ENCODE measurements at places on chromosomes 3 and 15. TPM values are rescaled to one million over a fixed set of nuclear protein-coding genes. Genes with fewer than 3 reads are reported as not detected.

GRCh38 chr15:73518180-73518862 is 75.4 kb downstream of the REC114 start:
- DNase-seq, result no peak
- H3K27ac ChIP-seq, result no peak overlapping the region
- H3K4me1 ChIP-seq, result no peaks in the 10 kb centered on the region

DNA sequence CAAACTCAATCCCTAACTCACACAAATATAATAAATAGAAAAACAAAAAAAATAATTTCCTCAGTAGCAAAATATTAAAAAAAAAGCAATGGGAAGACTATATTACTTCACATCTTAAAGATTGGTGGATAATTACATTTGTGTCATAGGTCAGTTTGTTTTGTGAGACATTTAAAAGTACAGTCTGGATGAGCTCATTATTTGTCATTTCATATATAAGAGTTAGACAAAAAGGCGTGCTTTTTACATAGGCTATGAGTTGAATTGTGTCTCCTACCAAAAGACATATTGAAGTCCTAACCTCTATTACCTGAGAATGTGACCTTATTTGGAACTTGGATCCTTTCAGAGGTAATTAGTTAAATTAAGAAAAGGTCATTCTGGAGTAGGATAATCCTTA is 710.1 kb upstream of the CBLB start:
- no peak overlapping the region for H3K27ac ChIP-seq
- no peak for DNase-seq
- H3K36me3 ChIP-seq, result no peaks in the 10 kb centered on the region
- no peaks in the 10 kb centered on the region for H3K27me3 ChIP-seq
- no peak overlapping the region for H3K4me3 ChIP-seq

CPB1 gene
- total RNA-seq, result 21.0 TPM

DNA sequence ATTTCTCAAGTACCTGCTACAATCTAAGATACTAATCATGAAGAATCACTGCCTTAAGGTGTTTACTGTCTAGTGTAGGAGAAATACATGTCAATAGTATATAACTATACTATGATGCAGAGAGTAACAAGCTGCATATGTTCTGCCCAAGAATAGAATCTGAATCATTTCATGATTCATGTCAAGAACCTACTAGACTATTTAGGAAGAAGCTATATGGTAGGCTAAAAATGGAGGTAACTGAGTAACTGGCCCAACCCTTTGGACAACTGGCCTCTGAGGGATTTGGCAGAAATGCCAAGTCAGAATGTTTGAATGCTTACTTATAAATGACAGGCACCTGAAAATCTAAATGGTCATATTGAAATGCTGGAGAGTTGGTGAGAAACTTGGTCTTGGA is 59.9 kb upstream of the DGKG start:
- no peaks in the 10 kb centered on the region for H3K27me3 ChIP-seq
- H3K4me3 ChIP-seq, result no peak overlapping the region
- no peaks in the 10 kb centered on the region for H3K4me1 ChIP-seq

DNA sequence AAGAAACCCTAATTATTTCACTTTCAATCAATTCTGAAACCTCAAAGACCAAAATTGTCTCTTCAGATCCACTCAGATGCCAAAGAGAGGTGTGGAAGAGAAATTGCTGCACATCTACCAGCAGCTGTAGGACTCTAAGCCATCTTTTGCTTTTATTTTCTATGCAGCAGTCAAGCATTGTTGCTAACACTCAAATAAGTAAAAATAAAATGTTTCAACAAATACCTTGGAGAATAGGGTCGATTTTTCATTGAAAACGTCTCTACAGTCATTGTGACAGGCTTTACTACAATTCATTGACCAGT is 66.4 kb upstream of the CFAP20DC start:
- no peaks in the 10 kb centered on the region for H3K27me3 ChIP-seq
- H3K36me3 ChIP-seq, result no peaks in the 10 kb centered on the region
- H3K4me1 ChIP-seq, result no peaks in the 10 kb centered on the region
- DNase-seq, result no peak

DNA sequence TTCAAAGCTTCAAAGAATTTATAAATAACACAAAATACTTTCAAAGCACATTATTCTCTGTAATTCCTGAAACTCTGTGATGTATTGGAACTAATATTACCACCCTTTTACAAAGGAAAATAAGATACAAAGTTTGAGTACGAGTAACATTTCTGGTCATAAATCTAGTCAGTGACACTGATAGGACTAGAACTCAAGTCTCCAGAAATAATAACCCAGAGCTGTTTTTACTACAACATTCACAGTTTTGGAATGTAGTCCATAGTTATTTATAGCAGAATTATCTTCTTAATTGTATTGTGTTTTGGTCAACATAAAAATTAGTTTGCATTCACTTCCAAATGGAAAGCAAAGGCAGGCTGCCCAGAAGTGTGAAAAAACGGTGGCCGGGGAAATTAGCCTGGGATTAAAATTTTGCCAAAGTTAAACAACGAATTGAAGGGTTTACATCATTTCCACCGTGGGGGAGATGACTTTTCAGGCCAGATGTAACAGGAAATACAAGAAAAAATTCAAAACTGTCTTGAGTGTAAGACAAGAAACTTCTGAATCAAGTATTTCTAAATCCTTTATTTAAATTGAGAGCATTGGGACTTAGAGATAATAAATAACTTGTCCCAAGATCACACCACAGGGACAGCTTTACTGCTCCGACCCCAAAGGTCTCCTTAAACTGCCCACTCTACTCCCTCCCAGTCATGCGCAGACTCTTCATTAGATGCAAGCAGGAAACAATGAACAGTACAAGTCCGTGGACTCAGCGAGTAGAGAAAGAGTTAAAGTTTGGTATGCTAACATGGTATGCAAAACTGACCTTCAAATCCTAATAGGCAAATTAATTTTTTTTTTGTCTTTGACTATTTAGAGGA is 74.3 kb upstream of the VGLL4 start:
- H3K27me3 ChIP-seq, result no peaks in the 10 kb centered on the region
- DNase-seq, result no peak
- H3K36me3 ChIP-seq, result no peaks in the 10 kb centered on the region
- peak overlapping the region; percentile 84 for H3K27ac ChIP-seq

PIGZ gene
- 5.1 TPM for total RNA-seq

GRCh38 chr3:118244761-118245160 is 789.9 kb downstream of the IGSF11 start:
- H3K27me3 ChIP-seq, result no peaks in the 10 kb centered on the region
- no peaks in the 10 kb centered on the region for H3K36me3 ChIP-seq
- no peaks in the 10 kb centered on the region for H3K4me1 ChIP-seq
- H3K27ac ChIP-seq, result no peak overlapping the region

LIPH gene
- 1.7 TPM for total RNA-seq

CFAP44 gene
- total RNA-seq, result 12.9 TPM

SOX14 gene
- total RNA-seq, result not detected

DNA sequence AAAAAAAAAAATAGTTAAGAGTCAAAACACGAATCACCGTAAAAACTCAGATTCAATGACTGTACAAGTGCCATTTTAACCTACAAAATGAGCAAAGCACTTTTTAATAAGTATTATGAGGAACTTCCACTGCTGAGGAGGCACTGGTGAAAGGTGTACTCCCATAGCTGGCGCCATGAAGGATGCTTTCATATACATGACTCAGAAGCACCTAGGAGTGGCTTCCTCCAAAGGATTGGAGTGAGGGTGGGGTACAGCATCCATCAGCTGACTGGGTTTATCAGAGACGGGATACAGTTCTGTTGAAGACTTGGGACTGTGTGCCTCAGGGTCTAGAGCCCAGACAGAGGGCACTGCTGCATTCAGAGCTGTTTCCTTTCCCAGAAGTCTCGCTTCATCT is 60.9 kb upstream of the MEX3B start:
- no peak overlapping the region for H3K27ac ChIP-seq
- no peaks in the 10 kb centered on the region for H3K36me3 ChIP-seq
- H3K4me3 ChIP-seq, result no peak overlapping the region
- no peaks in the 10 kb centered on the region for H3K4me1 ChIP-seq

DNA sequence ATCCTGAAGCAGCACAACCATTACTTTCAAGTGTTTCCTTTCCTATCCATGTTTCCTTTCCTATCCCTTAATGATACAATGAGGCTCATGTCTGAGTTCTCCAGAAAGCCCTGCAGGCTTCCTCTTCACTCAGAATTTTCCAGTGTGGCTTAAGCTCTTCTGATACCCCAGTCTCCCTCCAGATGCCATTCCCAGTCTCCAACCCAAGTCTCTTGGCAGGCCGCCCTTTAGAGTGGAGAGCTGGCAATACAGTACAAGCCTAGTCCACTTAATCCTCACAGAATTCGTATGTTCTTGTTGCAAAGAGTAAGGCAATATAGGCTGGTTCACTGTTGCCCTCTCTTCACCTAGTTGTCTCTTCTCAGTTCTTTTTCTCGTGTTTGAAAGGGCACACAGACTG is 503.9 kb upstream of the MDFIC2 start:
- no peaks in the 10 kb centered on the region for H3K36me3 ChIP-seq
- no peak overlapping the region for H3K4me3 ChIP-seq
- no peak overlapping the region for H3K27ac ChIP-seq
- no peaks in the 10 kb centered on the region for H3K4me1 ChIP-seq
- no peaks in the 10 kb centered on the region for H3K27me3 ChIP-seq
- no peak for DNase-seq

DNA sequence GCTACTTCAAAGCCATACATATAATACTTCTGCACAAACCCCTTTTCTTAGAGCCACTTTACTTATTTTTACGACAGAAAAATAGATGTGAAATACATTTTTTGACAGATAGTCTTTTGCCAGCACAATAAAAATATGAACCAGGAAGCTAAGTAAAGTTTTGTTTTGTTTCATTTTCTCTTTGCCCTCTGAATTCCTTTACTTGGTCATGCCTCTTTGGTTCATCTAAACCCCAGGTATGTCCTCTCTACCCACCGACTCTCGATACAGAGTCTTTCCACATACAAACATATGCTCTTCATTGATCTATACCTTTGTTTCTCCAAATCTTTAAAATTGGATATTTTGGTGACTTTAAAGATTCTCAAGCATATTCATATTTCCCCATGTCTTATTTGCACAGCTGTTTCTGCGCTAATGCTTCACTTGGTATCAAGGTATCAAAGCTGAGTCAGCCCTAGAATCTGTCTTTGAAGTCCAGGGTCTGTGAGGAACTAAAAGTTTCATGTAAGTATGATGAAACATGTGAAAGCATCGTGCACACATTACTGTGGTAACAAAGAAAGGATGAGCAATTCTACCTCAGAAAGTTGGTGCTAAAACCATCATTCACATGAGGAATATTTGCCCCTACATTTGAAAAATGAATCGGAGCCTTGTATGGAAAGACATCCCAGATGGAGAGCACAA is 845.4 kb downstream of the NAALADL2 start:
- H3K27me3 ChIP-seq, result no peaks in the 10 kb centered on the region
- no peak overlapping the region for H3K27ac ChIP-seq
- H3K4me1 ChIP-seq, result no peaks in the 10 kb centered on the region

DNA sequence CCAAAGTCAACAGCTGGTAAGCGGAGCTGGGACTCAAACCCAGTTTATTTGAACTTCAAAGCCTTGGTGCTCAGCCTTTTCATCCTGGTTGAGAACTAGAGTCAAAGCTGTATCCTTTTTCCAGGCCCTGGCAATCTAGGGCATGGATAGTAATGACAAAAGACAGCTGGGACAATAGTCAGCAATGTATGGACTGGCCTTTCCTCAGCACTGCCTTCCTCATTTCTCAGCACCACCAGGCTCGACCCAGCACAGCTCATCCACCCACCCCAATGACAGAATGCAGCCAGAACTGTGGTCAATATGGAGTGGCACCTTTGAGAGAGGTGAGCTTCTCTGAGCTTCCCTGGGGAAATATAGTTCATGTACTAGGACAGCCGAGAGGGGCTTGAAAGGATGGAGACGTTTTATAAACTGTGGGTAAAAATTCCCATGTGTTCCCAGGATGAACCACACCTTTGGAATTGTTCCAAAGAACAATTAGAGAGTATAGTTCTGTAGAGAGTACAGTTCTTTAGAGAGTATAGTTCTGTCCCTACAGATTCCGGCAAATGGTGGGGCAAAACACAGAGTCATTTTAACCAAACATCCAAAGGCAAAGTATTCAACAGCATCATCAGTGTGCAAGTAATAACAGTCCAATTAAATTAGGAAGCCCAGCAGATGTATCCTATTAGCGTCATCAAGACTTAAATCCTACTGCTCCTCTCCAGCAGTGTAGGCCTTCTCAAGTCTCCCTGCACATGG is 30.2 kb upstream of the IREB2 start:
- no peaks in the 10 kb centered on the region for H3K36me3 ChIP-seq
- H3K4me3 ChIP-seq, result no peak overlapping the region
- no peak for DNase-seq
- H3K4me1 ChIP-seq, result no peaks in the 10 kb centered on the region
- H3K27me3 ChIP-seq, result no peaks in the 10 kb centered on the region

C3orf38 gene
- total RNA-seq, result 33.9 TPM

CAMP gene
- total RNA-seq, result 7.3 TPM

- no peak overlapping the region for H3K27ac ChIP-seq
- H3K27me3 ChIP-seq, result no peaks in the 10 kb centered on the region
- peaks cover 7% of the 10 kb centered on the region for H3K4me1 ChIP-seq
- peaks cover 35% of the 10 kb centered on the region for H3K36me3 ChIP-seq
- H3K4me3 ChIP-seq, result no peak overlapping the region
Observed at GRCh38 chr3:134496471-134497071, 10.7 kb downstream of the CEP63 start.

SKOR1 gene
- 1.1 TPM for total RNA-seq

GRCh38 chr15:61668444-61668843 is 391.8 kb downstream of the VPS13C start:
- H3K27ac ChIP-seq, result no peak overlapping the region
- no peaks in the 10 kb centered on the region for H3K27me3 ChIP-seq
- H3K36me3 ChIP-seq, result no peaks in the 10 kb centered on the region
- H3K4me3 ChIP-seq, result no peak overlapping the region
- no peaks in the 10 kb centered on the region for H3K4me1 ChIP-seq
- no peak for DNase-seq

DNA sequence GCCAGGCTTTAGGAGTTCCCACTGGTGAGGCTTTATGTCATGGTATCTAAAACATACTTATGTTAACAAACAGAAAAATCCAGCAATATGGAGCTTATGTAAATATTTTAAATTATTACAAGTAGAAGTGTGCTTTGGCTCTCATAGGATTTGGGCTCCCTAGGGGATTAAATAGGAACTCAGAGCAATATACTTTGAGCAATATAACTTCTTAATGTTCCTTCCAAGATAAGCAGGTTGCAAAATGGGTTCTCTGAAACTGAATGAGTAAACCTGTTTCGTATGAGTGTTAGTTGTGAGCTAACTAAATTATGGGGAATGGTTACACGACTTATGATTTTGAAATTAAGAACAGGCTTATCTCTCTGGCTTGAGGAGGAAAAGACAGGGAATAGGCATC is 366.1 kb upstream of the ZNF385D start:
- no peak overlapping the region for H3K27ac ChIP-seq
- DNase-seq, result no peak
- no peak overlapping the region for H3K4me3 ChIP-seq
- H3K36me3 ChIP-seq, result no peaks in the 10 kb centered on the region
- no peaks in the 10 kb centered on the region for H3K4me1 ChIP-seq

GRCh38 chr15:95559875-95560394 is 770.6 kb upstream of the NR2F2 start:
- H3K27ac ChIP-seq, result no peak overlapping the region
- H3K4me3 ChIP-seq, result no peak overlapping the region
- no peaks in the 10 kb centered on the region for H3K36me3 ChIP-seq
- no peak for DNase-seq

GRCh38 chr15:81625896-81626295 is 251.9 kb upstream of the TMC3 start:
- H3K27me3 ChIP-seq, result no peaks in the 10 kb centered on the region
- H3K27ac ChIP-seq, result no peak overlapping the region
- no peak overlapping the region for H3K4me3 ChIP-seq
- no peak for DNase-seq

- H3K27ac ChIP-seq, result no peak overlapping the region
- no peaks in the 10 kb centered on the region for H3K4me1 ChIP-seq
- H3K36me3 ChIP-seq, result no peaks in the 10 kb centered on the region
Observed at GRCh38 chr3:170511371-170511770, 74.5 kb downstream of the SLC7A14 start.

SLC51A gene
- 9.3 TPM for total RNA-seq

SLC22A14 gene
- 0.60 TPM for total RNA-seq

MGLL gene
- total RNA-seq, result 83.6 TPM

All from spleen (tissue), 13 donors.